ENCODE measurements at places on chromosomes 11 and 22.

GRCh38 chr11:128783513-128783912, 83.6 kb downstream of the KCNJ1 start:
- no peak for DNase-seq

GRCh38 chr11:117997823-117998579, 11.8 kb downstream of the IL10RA start:
- no peak for DNase-seq

DNA sequence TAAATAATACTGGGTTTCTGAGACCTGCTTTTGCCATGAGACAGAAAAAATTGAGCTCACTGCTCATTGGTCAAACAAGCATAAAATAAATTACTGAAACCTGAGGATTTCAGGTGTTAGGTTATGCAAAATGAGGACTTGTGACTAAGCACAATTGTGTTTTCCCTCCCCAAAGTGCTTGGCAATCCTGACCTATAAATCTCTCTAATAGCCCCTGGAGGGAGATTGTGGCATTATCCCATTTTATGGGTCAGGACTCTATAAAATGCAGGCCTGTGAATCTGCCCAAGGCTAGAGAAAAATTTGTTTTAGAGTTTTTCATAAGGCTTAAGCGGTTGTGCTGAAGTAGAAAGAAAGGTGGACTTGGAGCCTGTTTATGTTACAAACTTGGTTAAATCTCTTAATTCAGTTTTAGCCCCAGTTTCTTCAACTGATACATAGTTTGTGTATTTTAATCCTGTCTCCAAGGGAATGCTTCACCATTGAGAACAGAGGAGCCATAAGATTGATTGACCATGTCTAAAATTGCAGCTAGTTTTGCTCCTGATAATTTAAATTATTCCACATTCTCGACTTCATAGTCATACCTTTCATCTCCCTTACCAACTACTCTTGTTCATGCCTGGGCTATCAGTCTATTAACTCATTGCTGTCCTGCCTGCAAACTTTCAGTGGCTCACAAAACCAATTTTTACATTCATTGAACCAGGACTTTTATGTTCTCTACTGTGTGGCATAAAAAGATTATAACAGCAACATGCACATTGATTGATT, 63.6 kb upstream of the LRRC4C start:
- DNase-seq = no peak

- DNase-seq = no peak
These were observed 1392.8 kb downstream of the BRD1 start for GRCh38 chr22:48434868-48435250.

DNA sequence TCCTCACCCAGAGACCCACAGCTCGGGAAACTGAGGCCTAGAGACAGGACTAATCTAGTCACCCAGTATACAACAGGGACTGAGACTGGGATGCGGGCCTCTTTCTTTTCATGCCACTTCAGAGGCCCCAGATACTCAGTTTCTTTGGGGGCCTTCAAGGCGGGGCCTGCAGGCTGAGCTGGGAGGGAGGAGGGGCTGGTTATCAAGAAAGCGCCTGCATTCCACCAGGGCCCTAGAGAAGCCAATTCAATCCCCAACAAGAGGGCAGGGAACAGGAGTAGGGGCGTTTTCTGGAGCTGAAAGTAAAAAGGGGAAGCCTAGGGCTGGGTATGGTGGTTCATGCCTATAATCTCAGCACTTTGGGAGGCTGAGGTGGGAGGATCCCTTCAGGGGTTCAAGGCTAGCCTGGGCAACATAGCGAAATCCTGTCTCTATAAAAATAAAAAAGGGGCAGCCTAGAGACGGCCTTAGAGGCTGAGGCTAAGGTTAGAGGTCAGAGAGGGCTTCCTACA, 1.6 kb downstream of the ATG2A start:
- DNase-seq = no peak

Data from hippocampal formation (tissue), 2 donors.